NCI-H1105 treated with DMSO at 0.1 percent for 48 hours (cell line): ENCODE measurements at places on chromosomes 1 and 21.
A peak's percentile ranks its signal among the peaks of the same experiment; 100 is the strongest.

DNA sequence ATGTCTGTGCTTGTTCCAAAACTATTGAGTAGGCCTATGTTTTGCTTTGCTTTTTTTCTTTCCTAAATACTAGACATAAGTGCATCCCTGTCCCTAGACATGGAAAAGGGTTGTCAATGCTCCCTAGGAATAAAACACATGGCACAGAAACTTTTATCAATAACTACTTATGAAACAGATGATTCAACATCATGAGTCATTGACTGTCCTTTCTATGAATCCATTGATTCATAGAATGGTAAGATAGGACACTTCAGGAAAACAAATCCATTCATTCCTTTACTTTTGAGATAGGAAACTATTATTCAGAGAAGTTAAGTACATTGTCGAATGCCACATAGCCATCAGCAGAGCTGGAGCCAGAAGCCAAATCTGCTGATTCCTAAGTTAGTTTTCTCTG, 147.5 kb downstream of the TSEN15 start:
- DNase-seq: no peak

DNA sequence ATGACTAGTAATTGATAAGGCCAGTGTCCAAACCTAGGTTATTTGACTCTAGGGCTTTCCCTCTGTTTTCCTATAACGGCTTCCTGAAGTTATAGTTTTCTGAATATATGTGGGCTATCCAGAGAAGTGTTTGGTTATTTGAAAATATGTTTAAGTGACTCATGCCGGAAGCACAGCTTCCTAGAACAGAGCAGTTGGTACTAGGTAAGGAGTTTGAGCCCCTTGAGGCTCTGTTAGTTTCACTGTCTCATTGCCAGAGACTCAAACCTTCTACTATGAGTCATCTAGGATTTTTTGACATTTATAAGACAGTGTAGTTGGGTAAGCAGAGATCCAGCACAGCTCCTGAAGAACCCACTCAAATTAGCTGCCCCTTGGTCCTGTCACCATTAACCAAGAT, 27.1 kb upstream of the LEPR start:
- DNase-seq: no peak

GRCh38 chr1:172380441-172381244, 39.8 kb upstream of the C1orf105 start:
- no peak for DNase-seq

GRCh38 chr1:160428655-160429054, 28.3 kb downstream of the VANGL2 start:
- DNase-seq: peak; percentile 20

- DNase-seq: no peak
These were observed 215.5 kb upstream of the GALNT2 start for GRCh38 chr1:229851511-229851910.

GRCh38 chr21:16258844-16259611, 529.2 kb downstream of the USP25 start:
- no peak for DNase-seq

GRCh38 chr1:153395136-153395685, 4.3 kb upstream of the S100A8 start:
- DNase-seq: no peak

- no peak for DNase-seq
These were observed 285.0 kb upstream of the NR5A2 start for GRCh38 chr1:199742547-199742946.

- DNase-seq: no peak
These were observed 3.0 kb upstream of the AADACL3 start for GRCh38 chr1:12712929-12713328.

DNA sequence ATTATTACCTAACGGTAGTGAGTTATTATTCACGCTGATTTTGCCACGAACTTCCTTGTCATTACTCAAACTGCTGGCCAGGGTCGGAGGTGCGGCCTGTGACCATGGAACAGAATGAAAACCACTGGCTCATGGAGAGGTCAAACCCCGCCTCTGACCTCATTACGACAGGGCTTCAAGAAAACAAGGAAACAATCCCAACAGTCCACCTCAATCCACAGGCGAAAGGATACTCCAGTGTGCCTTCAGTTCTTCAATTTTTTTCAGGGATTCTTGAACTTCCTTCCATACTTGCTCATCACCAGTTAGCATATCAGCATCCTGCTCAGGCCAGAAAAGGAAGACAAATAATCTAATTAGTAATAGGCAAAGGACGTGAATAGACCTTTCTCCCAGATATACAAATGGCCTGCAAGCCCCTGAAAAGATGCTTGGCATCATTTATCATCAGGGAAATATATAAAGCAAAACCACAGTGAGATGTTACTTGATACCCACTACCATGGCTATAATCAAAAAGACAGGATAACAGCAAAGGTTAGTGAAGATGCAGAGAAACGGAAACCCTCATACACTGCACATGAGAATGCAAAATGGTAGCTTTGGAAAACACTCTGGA, 643.4 kb downstream of the SMYD3 start:
- DNase-seq: no peak

DNA sequence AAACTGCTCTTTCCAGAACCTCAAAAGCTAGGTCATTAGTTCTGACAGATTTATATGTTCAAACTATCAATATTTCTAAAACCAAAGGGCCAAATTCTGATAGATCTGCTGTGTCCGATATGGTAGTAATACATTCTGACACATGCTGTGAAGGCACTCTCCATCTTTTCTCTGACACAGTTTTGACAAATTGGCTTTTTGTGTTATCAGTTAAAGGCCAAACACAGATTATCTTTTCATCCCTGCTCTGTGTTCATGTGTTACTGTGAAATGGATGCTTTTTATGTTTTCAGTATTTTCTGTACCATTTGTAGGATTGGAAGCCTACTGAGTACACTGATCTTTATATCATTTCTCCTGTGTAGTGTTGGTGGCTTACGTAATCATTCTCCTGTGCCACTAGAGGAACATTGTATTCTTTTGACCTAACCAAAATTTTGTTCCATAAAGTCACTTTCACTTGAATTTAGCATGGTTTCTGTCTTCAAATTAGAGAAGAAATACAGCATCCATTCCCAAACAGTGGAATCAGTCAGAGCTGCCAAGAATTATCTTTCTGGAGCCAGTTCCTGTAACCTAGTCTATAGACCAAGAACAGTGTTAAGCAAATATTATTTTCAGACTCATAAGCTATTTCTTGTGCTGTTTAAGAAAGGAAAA, 137.2 kb downstream of the ADGRL2 start:
- DNase-seq: no peak

DNA sequence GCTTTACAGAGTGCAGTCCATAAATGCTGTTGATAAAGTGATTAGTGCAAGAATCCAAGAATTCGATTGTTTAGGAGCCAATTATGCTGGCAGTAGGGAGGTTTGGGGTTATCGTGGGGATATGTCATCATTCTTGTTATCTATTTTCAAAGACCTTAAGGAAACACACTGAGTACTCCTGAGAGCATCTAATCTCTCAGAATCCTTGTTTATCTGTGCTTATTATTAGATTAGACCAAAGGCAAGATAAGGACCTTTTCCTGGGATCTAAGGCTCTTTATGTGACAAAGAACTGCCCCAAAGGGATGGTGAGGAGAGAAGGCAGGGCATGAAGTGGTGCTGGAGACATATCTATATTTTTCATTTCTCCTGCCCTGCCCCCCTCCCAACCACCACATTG, 139.1 kb downstream of the TSEN15 start:
- DNase-seq: no peak

DNA sequence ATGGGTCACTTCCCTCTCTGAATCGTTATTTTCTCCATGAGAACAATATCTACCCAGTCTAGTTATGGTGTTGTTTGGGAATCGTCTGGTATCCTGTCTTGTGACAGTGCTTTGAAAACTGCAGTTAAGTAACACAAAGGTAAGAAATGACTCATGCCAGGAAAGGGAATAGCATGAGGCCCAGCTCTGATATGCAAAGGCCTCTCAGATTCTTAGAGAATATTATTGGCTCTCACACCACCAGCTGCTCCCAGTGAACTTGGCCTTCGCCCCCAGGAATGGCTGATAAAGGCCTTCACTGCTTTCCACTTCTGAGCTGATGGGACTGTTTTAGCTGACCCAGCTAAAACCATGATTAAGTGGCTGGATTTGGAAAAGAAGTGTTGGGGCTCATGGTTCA, 27.1 kb downstream of the NEK2 start:
- DNase-seq: no peak

DNA sequence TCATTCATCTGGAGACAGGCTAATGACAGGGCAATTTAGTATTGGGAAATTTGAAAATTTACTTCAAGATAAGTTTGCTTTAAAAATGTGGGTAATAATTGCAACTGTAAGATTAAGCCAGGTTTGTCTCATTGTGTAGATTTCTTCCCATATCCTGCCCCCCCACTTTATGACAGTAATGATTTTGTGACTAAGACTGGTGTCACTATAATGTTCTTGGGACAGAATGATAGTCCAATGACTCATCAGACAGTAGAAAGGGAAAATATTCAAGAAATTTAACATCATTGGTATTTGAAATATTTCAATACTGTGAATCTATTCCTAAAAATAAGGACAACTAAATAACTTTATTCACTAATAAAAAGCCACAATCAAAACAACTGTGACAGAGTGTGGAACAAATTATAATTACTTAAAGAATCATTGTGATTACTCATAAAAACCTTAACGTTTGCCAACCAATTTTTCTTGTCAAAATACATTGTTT, 36.7 kb downstream of the FH start:
- no peak for DNase-seq

GRCh38 chr1:26690576-26691031, 5.2 kb upstream of the ARID1A start:
- DNase-seq: no peak

DNA sequence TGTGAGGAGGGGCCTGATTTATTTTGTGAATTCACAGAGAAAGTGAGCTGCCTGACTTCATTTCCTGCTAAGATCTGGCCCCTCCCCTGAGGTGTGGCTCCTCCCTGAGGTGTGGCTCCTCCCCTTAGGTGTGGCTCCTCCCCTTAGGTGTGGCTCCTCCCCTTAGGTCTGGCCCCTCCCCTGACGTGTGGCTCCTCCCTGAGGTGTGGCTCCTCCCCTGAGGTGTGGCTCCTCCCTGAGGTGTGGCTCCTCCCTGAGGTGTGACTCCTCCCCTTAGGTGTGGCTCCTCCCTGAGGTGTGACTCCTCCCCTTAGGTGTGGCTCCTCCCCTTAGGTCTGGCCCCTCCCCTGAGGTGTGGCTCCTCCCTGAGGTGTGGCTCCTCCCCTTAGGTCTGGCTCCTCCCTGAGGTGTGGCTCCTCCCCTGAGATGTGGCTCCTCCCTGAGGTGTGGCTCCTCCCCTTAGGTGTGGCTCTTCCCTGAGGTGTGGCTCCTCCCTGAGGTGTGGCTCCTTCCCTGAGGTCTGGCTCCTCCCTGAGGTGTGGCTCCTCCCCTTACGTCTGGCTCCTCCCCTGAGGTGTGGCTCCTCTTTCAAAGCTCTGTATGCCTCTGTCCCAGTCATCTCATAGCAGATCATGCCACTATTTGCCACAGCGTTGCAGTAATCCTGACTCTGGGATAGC, 26.9 kb upstream of the LRRC3 start:
- DNase-seq: peak; percentile 34

- DNase-seq: no peak
These were observed 14.3 kb downstream of the INSRR start for GRCh38 chr1:156844638-156845037.

DNA sequence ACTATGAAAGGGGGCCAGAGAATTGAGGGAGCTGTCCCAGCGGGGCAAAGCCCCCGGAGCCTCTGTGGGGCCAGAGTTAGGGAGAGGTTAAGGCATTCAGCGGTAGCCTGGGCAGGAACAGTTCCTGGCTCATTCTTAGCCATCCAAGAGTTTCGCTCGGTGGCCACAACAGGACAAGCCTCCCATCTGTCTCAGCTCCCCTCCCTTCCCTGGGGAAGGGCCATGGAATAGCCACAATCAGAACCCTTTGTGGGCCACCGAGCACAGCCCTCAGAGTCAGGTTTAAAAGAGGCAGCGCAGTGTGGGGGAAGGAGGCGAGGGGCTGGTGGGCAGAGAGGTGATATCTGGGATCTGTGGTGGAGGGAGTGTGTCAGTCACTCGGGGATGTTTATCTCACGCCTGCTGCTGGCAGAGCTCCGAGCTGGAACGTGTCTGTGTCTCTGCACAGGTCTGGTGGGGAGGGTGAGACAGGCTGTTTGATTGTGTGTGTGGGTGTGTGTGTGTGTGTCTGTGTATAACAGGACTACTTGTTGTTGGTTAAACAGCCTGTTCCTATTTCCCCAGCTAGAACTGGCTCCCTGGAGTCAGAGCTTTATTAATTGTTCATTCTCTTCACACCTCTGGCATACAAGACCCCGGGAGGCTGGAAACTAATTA, 49.6 kb upstream of the GOLT1A start:
- no peak for DNase-seq

GRCh38 chr1:29550119-29550841, 314.0 kb downstream of the PTPRU start:
- no peak for DNase-seq

GRCh38 chr1:150444232-150444631, 43.0 kb upstream of the TARS2 start:
- no peak for DNase-seq

GRCh38 chr1:97743129-97743528, 177.7 kb downstream of the DPYD start:
- DNase-seq: peak; percentile 94

GRCh38 chr1:38361566-38361965, 315.0 kb upstream of the POU3F1 start:
- DNase-seq: peak; percentile 1

GRCh38 chr1:71494163-71494562, 413.3 kb upstream of the ZRANB2 start:
- DNase-seq: no peak

DNA sequence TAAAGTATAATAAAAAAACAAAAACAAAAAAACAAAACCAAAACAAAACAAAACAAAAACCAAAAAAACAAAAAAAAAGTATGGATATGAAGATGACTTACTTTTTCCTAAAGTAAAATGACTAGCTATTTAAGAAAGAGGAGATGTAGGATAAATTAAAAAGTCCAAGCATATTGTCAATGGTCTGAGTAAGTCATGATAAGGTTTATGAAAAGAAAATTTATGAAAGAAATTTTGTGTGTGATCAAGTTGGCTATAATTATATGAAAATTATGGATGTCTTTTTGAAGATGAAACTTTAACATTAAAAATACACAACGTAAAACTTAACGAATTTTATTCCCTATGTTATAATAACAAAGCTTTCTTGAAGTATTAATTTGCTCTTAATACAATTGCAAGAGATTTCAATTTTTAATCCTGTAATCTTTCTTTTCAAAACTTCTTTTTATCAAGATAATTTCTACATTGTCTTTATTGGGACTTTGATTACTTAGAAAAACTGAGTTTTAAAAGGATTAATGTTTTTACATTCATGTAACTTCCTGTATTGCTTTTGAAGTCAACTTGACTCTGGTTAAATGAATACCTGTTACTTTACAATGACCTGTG, 200.9 kb upstream of the IVNS1ABP start:
- no peak for DNase-seq

DNA sequence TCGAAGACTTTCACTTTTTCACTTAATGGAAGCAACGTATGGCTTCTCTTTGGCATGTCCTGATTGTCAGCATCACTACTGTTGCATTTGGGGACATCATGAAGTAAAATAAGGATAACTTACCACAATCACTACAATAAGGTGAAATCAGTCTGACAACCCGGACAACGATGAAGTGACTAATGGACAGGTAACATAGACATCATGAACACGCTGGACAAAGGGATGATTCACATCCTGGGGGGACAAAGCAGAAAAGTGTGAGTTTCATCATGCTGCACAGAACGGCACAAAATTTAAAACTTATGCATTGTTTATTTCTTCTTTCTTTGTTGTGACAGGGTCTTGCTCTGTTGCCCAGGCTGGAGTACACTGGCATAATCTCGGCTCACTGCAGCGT, 53.9 kb downstream of the FH start:
- DNase-seq: no peak

- DNase-seq: no peak
These were observed 30.1 kb downstream of the SPSB1 start for GRCh38 chr1:9322661-9323244.
